Fibroblast of villous mesenchyme (primary cell): ENCODE measurements at places on chromosomes 4 and X.
A peak's percentile ranks its signal among the peaks of the same experiment; 100 is the strongest.

- DNase-seq = no peak
Observed at GRCh38 chr4:55256787-55257186, 89.3 kb upstream of the SRD5A3 start.

DNA sequence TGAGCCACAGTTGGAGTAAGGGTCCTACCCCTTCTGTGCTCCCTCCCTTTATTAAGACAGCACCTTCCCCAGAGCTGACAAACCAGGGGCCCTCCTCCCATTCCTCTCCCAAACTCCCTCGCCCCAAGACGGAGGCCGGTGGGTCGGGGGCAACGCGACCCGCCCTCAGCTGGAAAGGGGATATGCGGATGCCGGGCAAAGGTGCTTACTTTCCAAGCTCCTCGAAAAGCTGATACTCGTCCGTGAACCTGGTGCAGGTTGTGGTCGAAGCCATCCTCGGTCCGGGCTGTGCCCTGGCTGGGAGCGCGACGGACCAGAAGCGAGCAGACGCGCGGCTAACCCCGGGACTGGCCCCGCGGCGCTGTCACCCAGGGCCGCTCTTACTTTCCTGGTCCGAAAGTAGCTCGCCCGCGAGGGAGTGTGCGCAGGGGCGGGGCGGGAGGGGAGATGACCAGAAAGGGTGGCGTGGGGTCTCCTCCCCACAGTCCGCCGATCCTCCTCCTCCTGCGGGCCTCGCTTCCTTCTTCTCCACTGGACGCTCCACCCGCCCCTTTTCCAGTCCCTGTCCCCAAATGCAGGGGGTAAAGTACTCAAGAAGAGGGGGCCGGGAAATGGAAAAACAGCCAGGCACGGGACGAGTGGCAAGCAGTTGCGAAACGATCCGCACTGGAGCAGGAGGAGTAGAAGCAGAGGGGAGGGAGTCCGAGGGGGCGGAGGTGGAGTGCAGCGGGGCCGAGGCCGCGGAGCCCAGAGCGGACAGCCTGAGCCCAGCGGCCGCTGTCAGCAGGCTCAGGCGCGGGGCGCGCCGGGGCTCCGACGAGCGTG, 531 bp downstream of the CAMK2D start:
- peak; percentile 85 for DNase-seq

DNA sequence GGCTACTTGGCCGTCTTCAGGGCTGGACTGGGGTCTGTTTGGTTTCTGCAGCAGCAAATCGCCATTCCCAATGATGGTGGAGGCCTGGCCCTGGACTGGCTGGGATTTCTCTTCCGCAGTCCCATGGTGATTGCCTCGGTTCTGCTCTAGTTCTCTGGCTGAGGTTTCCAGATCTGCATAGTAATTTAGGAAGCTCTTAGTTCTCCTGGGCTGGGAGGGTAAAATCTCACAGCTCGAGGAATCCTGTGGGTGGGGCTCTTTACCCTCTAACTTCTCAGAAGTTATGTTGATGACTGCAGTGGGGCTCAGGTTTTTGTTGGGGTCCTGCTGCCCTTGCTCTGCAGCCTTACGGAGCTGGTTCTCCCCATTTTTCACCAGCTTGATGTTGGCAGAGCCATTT, 200.6 kb downstream of the APBB2 start:
- no peak for DNase-seq

DNA sequence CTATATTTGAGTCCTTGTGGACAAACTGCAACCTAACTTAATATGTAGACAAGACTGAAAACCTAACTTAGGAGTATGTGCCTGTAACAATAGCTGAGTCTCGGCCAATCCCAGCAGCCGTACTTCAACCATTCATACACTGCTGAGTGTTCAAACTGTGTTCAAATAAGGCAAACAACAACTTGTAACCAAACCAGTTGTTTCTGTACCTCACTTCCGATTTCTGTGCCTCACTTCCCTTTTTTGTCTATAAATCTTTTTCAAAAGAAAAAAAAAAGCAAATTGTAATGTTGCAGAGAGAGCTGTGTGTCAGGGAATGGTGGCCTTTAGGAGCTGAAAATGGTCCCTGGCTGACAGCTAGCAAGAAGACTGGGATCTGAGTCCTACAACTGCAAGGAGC, 46.0 kb downstream of the GEMIN8 start:
- DNase-seq = no peak

DNA sequence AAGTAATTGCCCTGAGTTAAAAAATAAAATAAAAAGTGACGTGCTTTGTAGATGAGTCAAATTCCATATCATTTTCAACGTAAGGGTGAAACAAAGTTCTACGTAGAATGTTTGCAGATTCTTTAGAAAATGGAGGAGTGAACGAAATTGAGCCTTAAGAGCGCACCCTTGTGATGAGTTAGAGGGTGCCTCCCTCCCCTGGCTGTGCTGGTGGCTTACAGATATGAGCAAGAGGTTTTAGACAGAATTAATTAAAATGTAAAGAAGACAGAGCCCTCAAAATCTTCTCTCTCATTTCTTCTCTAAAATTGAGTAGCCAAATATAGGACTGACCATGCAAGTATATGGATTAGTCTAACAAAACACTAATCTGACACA, 30.2 kb upstream of the LGI2 start:
- DNase-seq = peak; percentile 17

- no peak for DNase-seq
Observed at GRCh38 chrX:124215786-124216185, 116.7 kb upstream of the TEX13D start.

- DNase-seq = no peak
Observed at GRCh38 chrX:144295921-144296320, 412.1 kb downstream of the UBE2NL start.

GRCh38 chrX:41009850-41010846, 75.1 kb upstream of the USP9X start:
- peak; percentile 92 for DNase-seq

DNA sequence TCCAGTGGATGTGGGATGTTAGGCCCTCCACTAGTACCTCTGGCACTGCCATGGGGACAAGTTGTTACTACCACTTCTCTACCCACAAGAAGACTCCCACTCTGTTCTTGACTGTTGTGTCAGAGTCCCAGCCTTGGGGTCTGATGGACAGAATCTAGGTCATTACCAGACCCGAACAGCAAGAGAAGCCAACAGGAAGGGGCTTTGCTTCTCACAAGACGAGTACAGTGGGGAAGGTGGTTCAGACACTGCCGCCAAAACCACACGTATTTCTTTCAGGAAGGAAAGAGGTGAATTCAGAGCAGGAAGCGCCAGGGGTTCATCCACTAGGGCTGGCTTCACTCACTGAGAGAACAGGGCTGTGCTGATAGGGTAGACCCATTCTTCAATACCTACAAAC, 161.3 kb upstream of the KIT start:
- no peak for DNase-seq

GRCh38 chr4:16741287-16741686, 157.2 kb downstream of the LDB2 start:
- DNase-seq = no peak

DNA sequence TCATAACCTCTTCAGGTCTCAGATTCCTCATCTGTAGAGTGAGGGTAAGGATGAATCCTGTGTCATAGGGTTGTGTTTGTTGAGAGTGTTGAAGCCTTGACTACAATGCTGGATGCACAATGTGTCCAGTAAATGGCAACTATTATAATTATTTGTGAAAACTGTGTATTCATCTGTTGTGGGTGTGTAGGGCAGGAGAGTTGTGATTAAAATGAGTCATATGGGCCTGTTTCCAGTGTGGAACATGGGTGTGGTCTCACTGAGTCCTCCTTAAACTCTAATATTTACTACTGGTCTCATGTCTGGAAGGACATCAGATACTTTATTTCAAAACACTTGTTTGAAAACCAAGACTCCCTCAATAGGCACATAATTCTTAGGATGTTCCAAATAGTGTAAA, 208.5 kb upstream of the CASK start:
- peak; percentile 17 for DNase-seq

DNA sequence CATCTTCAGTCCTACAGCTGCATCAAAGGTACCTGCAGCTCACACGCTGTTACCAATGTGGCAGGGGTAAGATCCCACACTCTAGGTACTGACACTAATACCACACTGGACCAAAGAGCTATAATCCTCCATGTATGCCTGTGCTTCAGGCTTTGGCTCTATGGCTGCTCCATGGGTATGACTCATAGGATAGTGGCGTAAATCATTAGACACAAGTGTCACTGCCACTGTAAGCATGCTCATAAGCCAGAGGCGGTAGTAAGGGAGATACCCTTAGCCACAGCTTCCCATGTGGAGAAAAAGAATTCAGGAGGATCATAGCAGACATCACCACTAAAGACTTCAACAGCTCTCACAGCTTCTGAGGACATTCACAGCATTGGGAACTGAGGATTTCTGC, 287.5 kb downstream of the ACTRT1 start:
- DNase-seq = no peak

GRCh38 chr4:99361268-99361898, 8.8 kb upstream of the ADH1C start:
- DNase-seq = peak; percentile 48

- DNase-seq = no peak
Observed at GRCh38 chr4:16597845-16598596, 300.4 kb downstream of the LDB2 start.

GRCh38 chrX:111284631-111285293, 14.5 kb upstream of the CAPN6 start:
- DNase-seq = no peak

- peak; percentile 37 for DNase-seq
Observed at GRCh38 chr4:2142630-2143427, 83.7 kb downstream of the NAT8L start.

DNA sequence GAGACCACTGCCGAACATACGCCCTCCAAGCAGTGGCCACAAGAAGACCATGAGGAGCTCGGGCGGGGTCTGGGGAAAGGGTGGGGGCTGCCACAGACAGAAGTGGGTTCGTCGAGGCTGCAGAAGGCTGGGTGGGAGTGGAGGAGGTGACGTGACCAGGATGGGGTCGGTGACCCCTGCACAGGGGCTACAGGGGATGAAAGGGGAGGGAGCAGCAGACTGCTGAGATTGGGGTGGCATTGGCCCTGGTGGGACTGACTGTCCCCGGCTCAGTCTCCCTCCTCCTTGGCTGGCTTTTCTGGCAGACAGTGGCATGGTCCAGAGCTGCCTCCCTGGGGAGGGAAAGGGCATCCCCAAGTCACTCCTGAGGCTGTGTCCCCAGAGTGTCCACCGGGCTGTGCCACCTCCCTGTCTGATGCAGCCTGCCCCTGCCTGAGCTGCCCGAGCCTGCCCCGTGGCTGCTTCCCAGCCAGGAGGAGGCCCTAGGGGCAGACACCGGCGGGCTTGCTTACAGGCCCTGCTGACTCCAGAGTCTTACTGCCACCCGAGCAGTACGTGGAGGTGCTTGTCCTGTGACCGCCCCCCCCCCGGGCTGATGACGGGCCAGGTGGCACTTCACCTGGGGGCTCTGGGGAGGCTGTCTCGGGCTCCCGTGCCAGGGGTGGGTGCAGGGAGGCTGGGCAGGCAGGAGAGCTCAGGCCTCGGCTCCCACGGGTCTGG, 7.2 kb downstream of the SH3BP2 start:
- no peak for DNase-seq

DNA sequence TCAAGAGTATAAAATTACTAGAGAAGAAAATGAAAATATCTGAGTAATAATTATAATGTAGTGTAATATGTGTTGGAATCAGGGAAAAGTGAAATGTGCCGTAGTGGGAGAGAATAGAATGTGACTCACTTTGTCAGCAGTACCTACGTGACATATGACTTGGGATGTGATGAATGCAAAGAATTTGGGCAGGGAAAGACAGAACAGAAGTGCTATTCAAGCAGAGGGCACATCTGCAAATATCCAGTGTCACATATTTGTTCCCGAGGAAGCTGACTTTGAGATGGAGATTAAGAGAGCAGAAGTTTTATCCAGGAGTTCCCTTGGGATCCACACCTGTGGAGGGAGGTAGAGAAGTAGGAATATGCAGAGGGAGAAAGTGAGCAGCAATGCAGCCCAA, 69.3 kb upstream of the HS3ST1 start:
- DNase-seq = no peak

DNA sequence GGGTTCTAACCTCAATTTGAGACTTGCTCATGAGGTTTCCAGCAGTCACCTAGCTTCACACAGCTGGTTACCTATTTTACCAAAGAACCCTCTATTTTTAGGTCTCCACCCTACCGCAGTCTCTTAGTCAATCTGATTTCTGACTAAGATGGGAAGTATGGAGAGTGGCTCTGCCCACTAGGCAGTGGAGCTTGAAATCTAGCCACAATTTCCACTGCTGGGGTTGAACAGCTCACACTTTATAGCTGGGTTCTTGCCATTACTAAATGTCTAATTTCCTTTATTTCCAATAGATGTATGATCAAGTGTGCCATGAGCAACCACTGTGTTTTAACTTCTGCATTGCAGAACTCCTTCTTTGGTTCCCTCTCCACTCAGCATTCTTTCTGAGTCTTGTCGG, 43.1 kb downstream of the GASK1B start:
- DNase-seq = no peak

- DNase-seq = peak; percentile 45
Observed at GRCh38 chrX:115378471-115378870, 89.0 kb downstream of the LUZP4 start.

GRCh38 chrX:63913719-63914118, 128.7 kb upstream of the ARHGEF9 start:
- no peak for DNase-seq

DNA sequence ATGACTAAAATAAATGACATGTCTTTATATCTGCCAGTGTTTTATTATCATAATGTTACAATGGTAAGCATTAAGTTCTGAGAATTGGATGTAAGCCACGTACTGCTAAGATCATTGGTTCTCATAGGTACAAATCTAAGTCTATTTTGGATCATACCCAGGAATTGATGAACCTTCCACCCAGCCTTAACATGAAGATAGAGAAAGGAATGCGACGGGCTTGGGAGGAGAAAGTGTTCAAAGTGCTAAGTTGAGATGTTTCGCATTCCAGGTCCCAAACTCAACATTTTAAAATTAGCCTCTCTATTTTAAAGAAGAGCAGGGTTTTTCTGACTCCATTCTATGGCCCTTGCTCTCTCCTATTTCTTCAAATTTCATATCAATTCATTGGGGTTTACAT, 54.9 kb upstream of the FRAS1 start:
- no peak for DNase-seq

GRCh38 chrX:74272230-74272629, 31.8 kb upstream of the ZCCHC13 start:
- no peak for DNase-seq

- DNase-seq = peak; percentile 0
Observed at GRCh38 chr4:44194365-44194764, 254.2 kb downstream of the KCTD8 start.

- DNase-seq = peak; percentile 89
Observed at GRCh38 chr4:122045533-122045932, 93.7 kb upstream of the TRPC3 start.
